ENCODE measurements at places on chromosomes 12 and 14. TPM values are rescaled to one million over a fixed set of nuclear protein-coding genes. Genes with fewer than 3 reads are reported as not detected.

GRCh38 chr14:75249251-75249957 lies 29.2 kb upstream of the FOS start:
- H3K36me3 ChIP-seq: no peaks in the 10 kb centered on the region
- H3K27me3 ChIP-seq: no peaks in the 10 kb centered on the region
- peaks cover 35% of the 10 kb centered on the region for H3K4me1 ChIP-seq
- peak overlapping the region; percentile 90 for H3K27ac ChIP-seq
- no peak overlapping the region for H3K4me3 ChIP-seq

DNA sequence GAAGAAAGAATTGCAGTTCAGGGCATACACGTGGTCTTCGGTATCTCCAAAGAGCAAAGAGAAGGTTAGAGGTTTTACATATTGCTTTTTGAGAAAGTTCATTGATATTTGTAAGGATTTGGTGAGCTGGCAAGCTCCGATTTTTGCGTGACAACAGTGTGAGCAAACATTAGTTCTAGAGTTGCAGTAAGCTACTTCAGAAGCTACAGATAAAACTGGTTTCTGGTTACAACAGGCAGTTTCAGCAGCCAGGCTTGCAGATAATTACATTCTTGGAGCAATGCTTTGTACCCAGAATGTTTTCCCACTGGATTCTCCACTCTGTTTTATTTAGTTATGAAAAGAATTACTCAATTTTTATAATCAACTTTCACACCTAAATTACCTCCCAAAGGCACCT lies 28.2 kb downstream of the KLRK1 start:
- no peaks in the 10 kb centered on the region for H3K27me3 ChIP-seq
- no peaks in the 10 kb centered on the region for H3K36me3 ChIP-seq
- no peak overlapping the region for H3K27ac ChIP-seq
- peaks cover 35% of the 10 kb centered on the region for H3K4me1 ChIP-seq
- DNase-seq: no peak

- H3K36me3 ChIP-seq: no peaks in the 10 kb centered on the region
- H3K4me3 ChIP-seq: peak overlapping the region; percentile 61
- H3K4me1 ChIP-seq: peaks cover 15% of the 10 kb centered on the region
- no peak for DNase-seq
Measured at GRCh38 chr14:90330203-90331196, 1.2 kb downstream of the NRDE2 start.

DNA sequence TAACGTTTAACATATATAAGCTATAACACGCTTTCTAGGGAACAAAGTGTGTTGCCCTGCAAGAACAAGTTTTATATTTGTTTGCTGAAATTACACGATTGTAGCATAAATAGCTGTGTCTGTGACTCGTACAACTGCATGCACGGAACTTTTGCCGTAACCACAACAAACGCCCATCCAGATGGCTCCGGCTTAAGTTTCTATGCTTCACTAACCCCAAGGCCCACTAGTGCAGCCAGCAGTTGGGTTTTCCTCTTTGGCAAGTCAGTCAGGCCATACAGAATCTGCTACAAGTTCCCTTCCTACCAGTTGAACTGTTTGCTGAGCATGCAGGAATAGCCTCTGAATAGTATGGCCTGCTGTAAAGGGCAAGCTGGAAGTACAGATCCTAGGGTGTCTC lies 12.1 kb downstream of the CSRP2 start:
- H3K27me3 ChIP-seq: no peaks in the 10 kb centered on the region
- no peak overlapping the region for H3K27ac ChIP-seq
- DNase-seq: no peak
- no peaks in the 10 kb centered on the region for H3K4me1 ChIP-seq
- no peak overlapping the region for H3K4me3 ChIP-seq

- peaks cover 13% of the 10 kb centered on the region for H3K4me1 ChIP-seq
- H3K27ac ChIP-seq: no peak overlapping the region
- H3K27me3 ChIP-seq: peaks cover 69% of the 10 kb centered on the region
- H3K4me3 ChIP-seq: no peak overlapping the region
- no peak for DNase-seq
- no peaks in the 10 kb centered on the region for H3K36me3 ChIP-seq
Measured at GRCh38 chr14:102924632-102925588, 2.4 kb downstream of the AMN start.

- H3K36me3 ChIP-seq: no peaks in the 10 kb centered on the region
- H3K4me3 ChIP-seq: no peak overlapping the region
- H3K27ac ChIP-seq: no peak overlapping the region
- no peaks in the 10 kb centered on the region for H3K27me3 ChIP-seq
Measured at GRCh38 chr12:14577344-14577743, 9.7 kb upstream of the PLBD1 start.

GARIN6 gene
- not detected for total RNA-seq

CCDC197 gene
- total RNA-seq: 0.56 TPM
